Temporal lobe (tissue), 4 donors: ENCODE measurements at places on chromosomes 2 and 18. TPM values are rescaled to one million over a fixed set of nuclear protein-coding genes. Genes with fewer than 3 reads are reported as not detected.

SPAST gene
- total RNA-seq = 136 TPM

GCA gene
- 19.4 TPM for total RNA-seq

CCDC85A gene
- total RNA-seq = 22.1 TPM

GCKR gene
- 0.49 TPM for total RNA-seq

MOGAT1 gene
- total RNA-seq = not detected
